ENCODE measurements at places on chromosomes 7 and 10. TPM values are rescaled to one million over a fixed set of nuclear protein-coding genes. Genes with fewer than 3 reads are reported as not detected.

Gene SPDYE3
- total RNA-seq: not detected

Gene MYO3A
- total RNA-seq: not detected

Gene OR2A1
- not detected for total RNA-seq

Gene ACTL6B
- total RNA-seq: not detected

Gene PITX3
- not detected for total RNA-seq

Gene MDFIC
- total RNA-seq: 24.0 TPM

Gene UCMA
- total RNA-seq: not detected

Gene TBX20
- not detected for total RNA-seq

Gene NPFFR1
- total RNA-seq: not detected

Gene TIMM23
- total RNA-seq: 56.0 TPM

Gene ANK3
- total RNA-seq: under 0.01 TPM

Gene NOS3
- 25.0 TPM for total RNA-seq

Gene LRRC27
- 5.0 TPM for total RNA-seq

Gene RADIL
- 2.0 TPM for total RNA-seq

Gene EVX1
- total RNA-seq: not detected

Gene GIMAP8
- total RNA-seq: 88.7 TPM

Gene SORCS1
- not detected for total RNA-seq

Gene CEP55
- 18.7 TPM for total RNA-seq

Gene LBX1
- not detected for total RNA-seq

Gene ADIRF
- total RNA-seq: 10.1 TPM

Gene NRG3
- total RNA-seq: 10.7 TPM

Gene CALHM2
- 12.2 TPM for total RNA-seq

Gene ENO4
- not detected for total RNA-seq

Gene BMPER
- 0.44 TPM for total RNA-seq

Gene ARL5B
- total RNA-seq: 16.1 TPM

Gene METTL27
- 0.99 TPM for total RNA-seq

Gene ERVW-1
- total RNA-seq: not detected

Gene CUEDC2
- total RNA-seq: 32.9 TPM

Gene OPN4
- not detected for total RNA-seq

Gene GPR26
- total RNA-seq: not detected

Gene TIAL1
- total RNA-seq: 18.1 TPM

Gene ABCA13
- not detected for total RNA-seq

Gene ZNF736
- 8.3 TPM for total RNA-seq

Gene JAKMIP3
- total RNA-seq: 0.20 TPM

Gene NPSR1
- total RNA-seq: not detected

Gene LHFPL3
- not detected for total RNA-seq

Gene COL26A1
- total RNA-seq: under 0.01 TPM

Gene GFRA1
- total RNA-seq: 18.5 TPM

Gene HGF
- 0.20 TPM for total RNA-seq

Gene GRID2IP
- total RNA-seq: under 0.01 TPM

Gene SHH
- under 0.01 TPM for total RNA-seq

Gene TAS2R60
- total RNA-seq: not detected

Gene GPNMB
- total RNA-seq: under 0.01 TPM

Gene RAPGEF5
- total RNA-seq: 110 TPM

Gene PTF1A
- total RNA-seq: not detected

Gene C1QL3
- 0.65 TPM for total RNA-seq

Gene FGL2
- total RNA-seq: 0.20 TPM

Gene SPDYE11
- total RNA-seq: not detected

Gene STEAP4
- not detected for total RNA-seq

Gene EGFR
- 0.20 TPM for total RNA-seq

Gene ABCB1
- total RNA-seq: 1.3 TPM

Gene SH2D4B
- total RNA-seq: not detected

Gene NAT16
- not detected for total RNA-seq

Gene MMD2
- total RNA-seq: not detected

Gene CYP3A4
- total RNA-seq: not detected

Gene RTKN2
- under 0.01 TPM for total RNA-seq

Gene NANOS1
- total RNA-seq: 0.60 TPM

Gene TEX47
- not detected for total RNA-seq

Gene COL17A1
- total RNA-seq: under 0.01 TPM

Data from lung microvascular endothelial cell (primary cell).